ENCODE measurements at places on chromosomes 16 and 17.

- DNase-seq = peak; percentile 72
Measured at GRCh38 chr17:42660692-42661345, 1.7 kb downstream of the TUBG2 start.

- no peak for DNase-seq
Measured at GRCh38 chr17:40469805-40470675, 26.8 kb downstream of the IGFBP4 start.

GRCh38 chr17:63653050-63653449, 30.8 kb downstream of the MAP3K3 start:
- no peak for DNase-seq

GRCh38 chr16:68216240-68216639, 19.7 kb downstream of the ESRP2 start:
- DNase-seq = no peak

DNA sequence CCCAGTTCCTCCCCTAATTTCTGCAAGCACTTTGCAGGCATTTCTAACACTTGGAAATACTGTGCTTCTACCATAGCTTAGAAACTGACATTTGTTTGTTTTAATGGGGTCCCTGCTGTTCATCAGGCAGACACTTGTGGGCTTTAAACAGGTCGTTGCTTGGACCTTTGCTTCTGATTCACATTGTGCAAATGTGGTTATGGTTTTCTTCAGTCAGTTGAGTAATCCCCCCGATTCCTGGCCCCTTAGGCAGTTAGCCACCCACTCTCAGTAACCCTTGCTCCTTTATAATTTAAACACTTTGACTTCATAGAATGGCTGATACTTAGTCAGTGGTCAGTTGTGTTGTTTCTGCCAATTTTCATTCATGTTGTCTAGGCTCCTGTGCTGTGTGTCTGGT, 39.4 kb downstream of the SLC47A1 start:
- DNase-seq = no peak

DNA sequence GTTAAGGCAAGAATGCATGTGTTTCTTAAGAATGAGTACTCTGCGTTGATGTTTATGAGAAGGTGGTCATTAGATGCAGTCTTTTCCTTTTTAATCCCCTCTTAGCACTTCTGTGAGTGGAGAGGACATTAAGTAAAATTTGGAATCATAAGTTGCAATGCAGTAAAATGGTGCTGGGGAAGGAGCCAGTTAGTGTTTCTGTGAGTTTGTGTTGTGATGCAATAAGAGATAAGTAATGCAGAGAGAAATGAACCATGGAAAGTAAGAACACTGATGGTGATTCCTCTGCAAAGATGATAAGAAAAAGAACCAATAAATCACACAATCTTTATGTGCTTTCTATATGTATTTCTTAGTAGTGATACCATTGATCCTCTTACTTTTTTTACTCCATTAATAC, 20.0 kb downstream of the ABHD15 start:
- DNase-seq = peak; percentile 12

GRCh38 chr17:28796062-28796461, 46.5 kb downstream of the FAM222B start:
- no peak for DNase-seq

GRCh38 chr17:78106211-78106610, 22.3 kb downstream of the TMC6 start:
- DNase-seq = no peak

DNA sequence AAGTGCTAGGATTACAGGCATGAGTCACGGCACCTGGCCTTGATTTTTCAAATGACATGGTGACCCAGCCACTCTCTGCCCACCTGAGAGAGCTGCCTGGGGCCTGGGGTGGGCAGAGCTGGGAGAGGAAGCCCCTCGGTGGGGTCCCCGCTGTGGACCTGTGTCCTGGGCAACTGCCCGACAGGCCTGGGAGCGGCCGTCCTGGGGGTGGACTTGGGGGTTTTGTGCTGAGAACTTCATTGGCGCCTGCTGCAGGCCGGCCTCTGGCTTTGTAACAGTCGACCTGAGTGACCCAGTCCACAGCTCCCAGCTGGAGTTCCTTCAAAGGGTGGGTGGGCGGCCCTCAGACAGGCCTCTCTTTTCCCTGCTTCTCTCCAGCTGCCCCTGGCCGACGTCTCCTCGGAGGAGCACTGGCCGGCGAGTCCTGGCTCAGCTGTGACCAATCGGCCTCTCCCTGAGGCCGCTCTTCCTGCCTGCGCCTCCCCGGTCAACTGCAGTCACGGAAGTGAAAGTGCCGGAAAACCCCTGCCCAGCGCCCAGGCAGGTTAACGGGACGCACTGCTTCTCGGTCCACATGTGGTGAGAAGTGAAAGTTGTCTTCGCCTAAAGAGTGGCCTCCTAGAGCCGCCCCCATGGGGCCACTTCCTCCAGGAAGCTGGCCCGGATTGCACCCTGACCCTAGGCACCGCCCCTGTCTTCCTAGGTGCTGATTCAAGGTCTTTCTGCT, 5.5 kb downstream of the CBFA2T3 start:
- DNase-seq = no peak

DNA sequence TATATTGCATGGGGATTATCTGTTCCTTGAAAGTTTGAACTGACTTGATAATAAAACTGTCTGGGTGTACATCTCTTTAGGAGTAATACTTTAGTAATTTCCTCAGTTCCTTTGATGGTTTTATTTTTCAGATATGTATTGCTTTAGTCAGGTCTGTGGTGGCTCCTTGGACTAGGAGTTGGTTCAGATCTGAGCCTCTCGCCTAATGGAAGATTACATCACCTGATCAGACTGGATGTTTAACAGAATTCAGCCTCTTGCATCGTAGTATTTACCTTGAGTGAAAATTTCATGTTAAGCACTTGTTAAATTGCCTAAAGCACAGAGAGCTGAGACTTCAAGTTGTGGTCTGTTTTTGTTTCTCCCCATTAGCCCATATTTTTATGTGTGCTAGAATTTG, 267.3 kb downstream of the MAP2K4 start:
- DNase-seq = no peak

DNA sequence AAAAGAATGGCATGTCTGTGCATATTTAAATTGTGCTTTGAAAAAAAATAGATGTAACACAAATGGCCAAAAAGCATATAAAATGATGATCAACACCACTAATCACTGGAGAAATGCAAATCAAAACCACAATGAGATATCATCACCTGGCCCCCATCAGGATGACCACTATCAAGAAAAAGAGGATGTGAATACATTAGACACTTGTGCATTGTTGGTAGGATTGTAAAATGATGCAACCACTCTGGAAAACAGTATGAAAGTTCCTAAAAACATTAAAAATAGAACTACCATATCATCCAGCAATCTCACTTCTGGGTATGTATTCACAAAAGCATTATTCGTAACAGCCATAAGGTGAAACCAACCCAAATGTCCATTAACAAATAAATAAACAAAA, 91.5 kb downstream of the SPAG9 start:
- DNase-seq = no peak

- no peak for DNase-seq
Measured at GRCh38 chr17:2374549-2375285, 26.1 kb downstream of the MNT start.

GRCh38 chr17:3400055-3400454, 1.8 kb upstream of the OR1E1 start:
- no peak for DNase-seq

DNA sequence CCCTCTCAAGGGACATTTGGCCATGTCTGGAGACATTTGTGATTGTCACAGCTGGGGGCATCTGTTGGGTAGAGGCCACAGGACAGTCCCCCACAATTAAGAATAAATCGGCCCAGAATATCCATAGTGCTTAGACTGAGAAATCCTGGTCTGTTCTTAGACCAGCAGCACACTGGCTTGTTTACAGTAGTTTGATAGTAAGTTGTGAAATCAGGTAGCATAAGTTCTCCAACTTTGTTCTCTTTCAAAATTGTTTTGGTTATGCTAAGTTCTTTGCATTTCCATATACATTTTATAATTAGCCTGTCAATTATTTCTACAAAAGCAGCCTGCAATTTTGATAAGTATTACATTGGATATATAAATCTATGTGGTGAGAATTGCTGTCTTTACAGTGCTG, 6.8 kb downstream of the MGRN1 start:
- DNase-seq = no peak

DNA sequence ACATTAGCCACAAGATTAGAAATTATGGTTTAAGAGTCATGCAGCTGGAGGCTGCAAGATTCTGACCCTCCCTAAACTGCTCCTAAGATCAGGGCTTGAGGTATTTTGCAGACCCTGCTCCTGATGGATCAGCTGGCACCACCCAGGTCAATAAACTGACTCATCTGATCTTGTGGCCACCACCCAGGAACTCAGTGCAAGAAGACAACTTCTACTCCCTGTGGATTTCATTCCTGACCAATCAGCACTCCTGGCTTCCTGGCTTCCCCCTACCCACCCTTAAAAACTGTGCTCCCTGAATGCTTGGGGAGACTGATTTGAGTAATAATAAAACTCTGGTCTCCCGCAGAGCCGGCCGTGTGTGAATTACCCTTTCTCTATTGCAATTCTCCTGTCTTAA, 25.0 kb upstream of the MILR1 start:
- DNase-seq = no peak

DNA sequence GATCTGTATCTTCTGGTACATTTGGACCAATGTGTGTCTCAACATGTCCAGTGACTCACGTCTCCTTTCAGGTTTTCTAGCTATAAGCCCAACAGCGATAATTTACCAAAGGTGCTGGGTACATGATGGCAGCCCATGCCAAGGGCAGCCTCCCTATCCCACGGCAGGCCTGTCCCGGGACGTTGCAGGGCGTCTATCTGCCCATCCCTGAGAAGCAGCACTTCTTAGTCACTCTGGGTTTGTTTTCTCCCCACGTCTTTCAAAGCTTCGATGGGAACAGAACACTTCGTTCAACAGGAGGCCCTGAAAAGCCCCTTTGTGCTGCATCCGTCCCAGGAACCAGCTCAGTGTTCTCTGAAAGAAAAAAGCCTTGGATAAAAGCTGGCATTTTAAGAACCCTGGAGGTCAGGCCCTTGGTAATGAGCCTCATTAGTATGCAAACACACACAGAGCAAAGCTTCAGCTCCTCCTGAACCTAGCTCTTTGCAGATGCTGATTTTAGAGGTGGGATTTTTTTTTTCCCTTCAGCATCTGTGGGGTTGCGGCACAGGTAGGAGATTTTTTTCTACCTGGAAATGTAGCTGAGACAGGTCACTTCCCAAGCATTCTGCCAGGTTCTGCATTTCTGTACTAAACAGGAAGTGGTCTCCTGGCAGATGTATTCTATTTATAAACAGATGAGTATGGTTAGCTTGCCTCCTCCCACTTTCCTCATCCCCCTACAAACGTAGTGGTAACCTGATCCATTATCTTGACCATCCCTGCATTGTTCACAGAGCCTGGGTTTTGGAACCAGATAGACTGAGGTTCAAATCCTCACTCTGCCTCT, 17.5 kb upstream of the MT4 start:
- DNase-seq = peak; percentile 30

DNA sequence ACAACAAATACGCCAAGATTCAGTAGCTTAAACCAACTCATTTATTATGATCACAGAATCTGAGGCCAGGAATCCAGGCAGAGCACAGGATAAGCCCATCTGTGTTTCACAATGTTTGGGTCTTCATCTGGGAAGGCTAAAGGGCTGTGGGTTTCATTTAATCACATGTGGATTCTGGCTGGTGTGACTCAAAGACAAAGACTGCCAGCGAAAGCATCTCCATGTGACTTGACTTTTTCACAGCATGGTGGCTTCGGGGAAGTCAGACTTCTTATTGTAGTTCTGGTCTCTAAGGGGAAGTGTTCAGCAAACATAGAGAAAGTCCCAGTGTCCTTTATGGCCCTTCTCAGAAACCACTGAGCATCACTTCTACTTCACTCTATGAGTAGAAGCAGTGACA, 1014.4 kb upstream of the GOT2 start:
- DNase-seq = no peak

GRCh38 chr17:47649972-47650524, 329 bp downstream of the KPNB1 start:
- DNase-seq = no peak

DNA sequence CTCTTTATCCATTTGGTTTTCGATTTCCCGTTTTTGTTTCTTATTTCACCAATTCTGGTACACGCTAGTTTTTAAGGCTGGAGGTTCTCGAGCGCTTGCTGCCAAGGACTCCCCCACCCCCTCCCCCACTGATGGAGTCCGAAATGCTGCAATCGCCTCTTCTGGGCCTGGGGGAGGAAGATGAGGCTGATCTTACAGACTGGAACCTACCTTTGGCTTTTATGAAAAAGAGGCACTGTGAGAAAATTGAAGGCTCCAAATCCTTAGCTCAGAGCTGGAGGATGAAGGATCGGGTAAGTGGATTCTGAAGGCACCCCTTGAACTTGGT, 825 bp downstream of the RPTOR start:
- DNase-seq = peak; percentile 33

DNA sequence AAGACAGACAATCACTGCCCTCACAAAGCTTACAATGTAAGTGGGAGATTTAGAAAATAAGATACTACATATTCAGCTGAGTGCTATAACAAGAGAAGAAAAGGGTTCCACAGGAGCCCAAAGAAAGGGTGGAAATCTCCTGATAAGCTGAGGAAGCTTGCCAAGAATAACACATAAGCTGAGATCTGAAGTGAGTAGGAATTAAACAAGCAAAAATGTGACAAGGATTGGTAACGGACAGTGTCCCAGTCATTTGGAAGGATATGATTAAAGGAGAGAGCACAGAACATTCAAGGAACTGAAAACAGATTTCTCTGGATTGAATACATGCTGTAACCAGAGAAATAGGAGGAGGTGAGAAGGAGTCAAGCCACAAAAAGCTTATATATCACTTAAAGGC, 13.0 kb downstream of the CDYL2 start:
- DNase-seq = no peak

All from GM03348 (cell line).